IPS-NIHi11 (cell line): ENCODE measurements at places on chromosomes 1 and 21.

- no peak for DNase-seq
Measured at GRCh38 chr1:158717344-158717743, 3.2 kb downstream of the OR6K3 start.

DNA sequence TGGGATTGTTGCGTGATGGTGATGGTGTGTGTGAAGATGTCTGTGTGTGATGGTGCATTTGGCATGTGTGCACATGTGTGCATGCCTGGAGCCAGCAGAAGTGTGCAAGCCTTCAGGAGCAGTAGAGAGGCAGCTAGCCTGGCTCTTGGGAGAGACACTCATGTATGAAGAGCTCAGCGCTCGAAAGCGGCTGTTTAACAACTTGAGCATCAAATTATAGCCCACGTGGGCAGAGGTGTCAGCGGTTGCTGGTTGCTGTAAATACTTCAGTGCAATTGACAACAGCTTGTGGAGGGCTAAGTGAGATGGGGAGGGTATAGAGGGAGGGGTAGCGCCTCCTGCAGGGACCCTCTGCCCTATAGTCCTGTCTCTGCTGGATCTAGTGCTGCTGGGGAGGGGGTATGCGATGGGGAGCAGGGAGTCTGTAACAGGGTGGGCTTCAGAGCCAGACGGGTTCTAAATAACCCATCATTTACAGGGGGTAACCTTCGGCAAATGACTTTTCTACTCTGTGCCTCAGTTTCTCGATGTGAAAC, 21.5 kb downstream of the FOXD2 start:
- DNase-seq, result no peak

DNA sequence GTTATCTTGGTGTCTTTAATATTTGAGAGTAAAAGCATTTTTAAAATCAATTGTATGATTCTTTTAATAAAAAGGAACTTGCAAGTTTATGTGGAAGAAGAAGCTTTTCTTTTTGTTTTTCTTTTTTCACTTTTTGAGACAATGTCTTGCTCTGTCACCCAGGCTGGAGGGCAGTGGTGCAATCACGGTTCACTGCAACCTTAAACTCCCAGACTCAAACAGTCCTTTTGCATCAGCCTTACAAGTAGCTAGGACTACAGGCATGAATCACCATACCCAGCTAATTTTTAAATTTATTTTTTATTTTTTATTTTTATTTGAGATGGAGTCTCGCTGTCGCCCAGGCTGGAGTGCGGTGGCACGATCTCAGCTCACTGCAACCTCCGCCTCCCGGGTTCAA, 34.1 kb downstream of the CMPK1 start:
- no peak for DNase-seq

DNA sequence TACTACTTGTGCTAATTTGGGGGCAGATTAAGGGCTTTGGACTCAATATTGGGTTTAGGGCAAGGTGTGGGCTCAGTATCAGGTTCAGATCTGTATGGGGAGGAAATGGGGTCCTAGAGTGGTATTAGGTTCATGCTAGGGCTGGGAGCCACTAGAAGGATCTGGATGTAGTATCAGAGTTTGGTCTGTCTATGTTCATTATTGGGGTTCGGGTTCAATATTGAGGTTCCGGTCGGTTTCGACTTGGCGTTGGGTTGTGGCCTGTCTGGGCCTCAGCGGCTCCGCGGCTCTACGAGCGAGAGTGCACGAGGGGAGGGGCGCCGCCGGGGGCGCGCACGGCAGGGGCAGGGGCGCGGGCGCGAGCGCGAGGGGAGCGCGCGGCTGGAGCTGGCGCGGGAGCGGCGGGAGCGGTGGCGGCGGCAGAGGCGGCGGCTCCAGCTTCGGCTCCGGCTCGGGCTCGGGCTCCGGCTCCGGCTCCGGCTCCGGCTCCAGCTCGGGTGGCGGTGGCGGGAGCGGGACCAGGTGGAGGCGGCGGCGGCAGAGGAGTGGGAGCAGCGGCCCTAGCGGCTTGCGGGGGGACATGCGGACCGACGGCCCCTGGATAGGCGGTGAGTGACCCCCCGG, at the start of gene PTPRF:
PTPRF (plus strand) TSS at position 401 of the 624 bp plus-strand sequence. CDS start 14,193 bp downstream, outside the sequence.
- DNase-seq, result peak; percentile 94

- DNase-seq, result no peak
Measured at GRCh38 chr21:43687566-43688399, 28.4 kb downstream of the RRP1B start.
